A549 treated with dexamethasone at 1 μM for 4 hours (cell line): ENCODE measurements at places on chromosomes 5 and 9. TPM values are rescaled to one million over a fixed set of nuclear protein-coding genes. Genes with fewer than 3 reads are reported as not detected.

PCDHGB4 gene
- total RNA-seq: 0.50 to 1.2 TPM (median 0.97 TPM) in 5 replicates

PCA3 gene
- not detected in 5 replicates for total RNA-seq

FGF1 gene
- 0.13 to 0.73 TPM (median 0.42 TPM) in 5 replicates for total RNA-seq

MTMR12 gene
- 16.0 to 22.0 TPM (median 20.9 TPM) in 5 replicates for total RNA-seq

SH3PXD2B gene
- total RNA-seq: 17.2 to 23.9 TPM (median 23.3 TPM) in 5 replicates

PCDHGA6 gene
- total RNA-seq: 0.12 to 0.32 TPM (median 0.29 TPM) in 5 replicates

FBP2 gene
- 0.09 TPM in 1 of 5 replicates, not detected in the others for total RNA-seq

THOC3 gene
- total RNA-seq: 52.0 to 64.5 TPM (median 59.5 TPM) in 5 replicates

CCIN gene
- 0.09 TPM in 1 of 5 replicates, not detected in the others for total RNA-seq

CATSPER3 gene
- 0.21 to 0.49 TPM (median 0.37 TPM) in 5 replicates for total RNA-seq

PCDHGA12 gene
- total RNA-seq: not detected in 5 replicates

CCDC171 gene
- 0.33 to 0.73 TPM (median 0.38 TPM) in 5 replicates for total RNA-seq

IFNA21 gene
- not detected in 5 replicates for total RNA-seq

LCN9 gene
- 0.14 to 0.30 TPM (median 0.22 TPM) in 3 of 5 replicates, not detected in the others for total RNA-seq

GCNT4 gene
- total RNA-seq: 0.26 to 0.33 TPM (median 0.31 TPM) in 5 replicates

BARHL1 gene
- not detected in 5 replicates for total RNA-seq

FOXE1 gene
- total RNA-seq: 2.3 to 3.7 TPM (median 3.5 TPM) in 5 replicates

ITGA2 gene
- 8.5 to 13.9 TPM (median 11.3 TPM) in 5 replicates for total RNA-seq

PRRX2 gene
- total RNA-seq: 5.6 to 11.2 TPM (median 9.4 TPM) in 5 replicates

TEK gene
- 0.13 to 0.25 TPM (median 0.18 TPM) in 5 replicates for total RNA-seq

FAM221B gene
- total RNA-seq: not detected in 5 replicates

LCN6 gene
- not detected in 5 replicates for total RNA-seq

ORM2 gene
- not detected in 5 replicates for total RNA-seq

IFNA2 gene
- not detected in 5 replicates for total RNA-seq

PITX1 gene
- total RNA-seq: 18.8 to 33.5 TPM (median 31.7 TPM) in 5 replicates

DRD1 gene
- total RNA-seq: 0.02 to 0.15 TPM (median 0.06 TPM) in 5 replicates

SVEP1 gene
- total RNA-seq: 1.3 to 2.3 TPM (median 2.0 TPM) in 5 replicates

BHMT gene
- not detected in 5 replicates for total RNA-seq

TNFSF8 gene
- not detected in 5 replicates for total RNA-seq

PDE8B gene
- total RNA-seq: 1.8 to 3.0 TPM (median 2.0 TPM) in 5 replicates

PCSK1 gene
- 0.12 to 0.31 TPM (median 0.24 TPM) in 5 replicates for total RNA-seq

MELK gene
- 71.7 to 81.6 TPM (median 74.9 TPM) in 5 replicates for total RNA-seq

TMOD1 gene
- 1.6 to 2.0 TPM (median 1.7 TPM) in 5 replicates for total RNA-seq

SEMA5A gene
- total RNA-seq: 0.01 to 0.06 TPM in 2 of 5 replicates, not detected in the others

FBN2 gene
- total RNA-seq: 13.1 to 25.2 TPM (median 22.5 TPM) in 5 replicates

AFAP1L1 gene
- total RNA-seq: 10.3 to 15.2 TPM (median 13.4 TPM) in 5 replicates

PPP3R2 gene
- not detected in 5 replicates for total RNA-seq

IL3 gene
- not detected in 5 replicates for total RNA-seq

FAM78A gene
- 0.18 to 0.59 TPM (median 0.47 TPM) in 5 replicates for total RNA-seq

DYNC2I2 gene
- total RNA-seq: 88.8 to 134 TPM (median 124 TPM) in 5 replicates

COL23A1 gene
- not detected in 5 replicates for total RNA-seq

CARTPT gene
- not detected in 5 replicates for total RNA-seq

SPINK1 gene
- 0.54 to 1.4 TPM (median 0.82 TPM) in 5 replicates for total RNA-seq

ACOT12 gene
- 0.08 to 0.09 TPM in 2 of 5 replicates, not detected in the others for total RNA-seq

RHOBTB3 gene
- total RNA-seq: 7.9 to 11.8 TPM (median 9.5 TPM) in 5 replicates

FRRS1L gene
- 0.06 to 0.26 TPM (median 0.22 TPM) in 5 replicates for total RNA-seq

ARL14EPL gene
- total RNA-seq: 0.06 to 0.22 TPM (median 0.15 TPM) in 5 replicates

N4BP3 gene
- total RNA-seq: 0.74 to 0.95 TPM (median 0.87 TPM) in 5 replicates

PRUNE2 gene
- total RNA-seq: 0.02 to 0.13 TPM (median 0.10 TPM) in 4 of 5 replicates, not detected in the other

SLC36A3 gene
- total RNA-seq: not detected in 5 replicates

DMRT3 gene
- total RNA-seq: not detected in 5 replicates
